Urinary bladder (tissue), 4 donors: ENCODE measurements at places on chromosomes 7 and 10. TPM values are rescaled to one million over a fixed set of nuclear protein-coding genes. Genes with fewer than 3 reads are reported as not detected.

MACROH2A2 gene
- total RNA-seq: 15.2 TPM

ANKRD1 gene
- 6.8 TPM for total RNA-seq

PAX2 gene
- total RNA-seq: not detected

GPR146 gene
- total RNA-seq: 3.1 TPM

ANLN gene
- total RNA-seq: 66.0 TPM

LEP gene
- total RNA-seq: not detected

LLCFC1 gene
- not detected for total RNA-seq

LGI1 gene
- 11.2 TPM for total RNA-seq

GSTO2 gene
- total RNA-seq: 6.5 TPM

GNAI1 gene
- 81.2 TPM for total RNA-seq

UPK3BL2 gene
- 15.4 TPM for total RNA-seq

GPR37 gene
- total RNA-seq: 5.4 TPM

OR2A7 gene
- total RNA-seq: 5.6 TPM

LARP4B gene
- total RNA-seq: 28.4 TPM

PLAU gene
- 9.5 TPM for total RNA-seq

MYL7 gene
- total RNA-seq: 2.7 TPM

EPO gene
- not detected for total RNA-seq

DGKB gene
- 22.5 TPM for total RNA-seq
